Subcutaneous adipose tissue (tissue), 4 donors: ENCODE measurements at places on chromosomes 11 and 22. TPM values are rescaled to one million over a fixed set of nuclear protein-coding genes. Genes with fewer than 3 reads are reported as not detected.

Gene OR52N1
- not detected for total RNA-seq

Gene DDIAS
- total RNA-seq: 1.8 TPM

Gene GP1BB
- 2.8 TPM for total RNA-seq

Gene NOX4
- 25.2 TPM for total RNA-seq

Gene TPST2
- 39.1 TPM for total RNA-seq

Gene ARHGEF17
- 95.1 TPM for total RNA-seq
